HL-60 (cell line): ENCODE measurements at places on chromosomes 1 and 21.

GRCh38 chr1:110040548-110040947 lies 6.1 kb downstream of the STRIP1 start:
- no peak for DNase-seq

- peak; percentile 68 for DNase-seq
Observed at GRCh38 chr1:172727956-172728603, 69.2 kb downstream of the FASLG start.

GRCh38 chr1:10975567-10976326 lies 36.7 kb upstream of the TARDBP start:
- no peak for DNase-seq

DNA sequence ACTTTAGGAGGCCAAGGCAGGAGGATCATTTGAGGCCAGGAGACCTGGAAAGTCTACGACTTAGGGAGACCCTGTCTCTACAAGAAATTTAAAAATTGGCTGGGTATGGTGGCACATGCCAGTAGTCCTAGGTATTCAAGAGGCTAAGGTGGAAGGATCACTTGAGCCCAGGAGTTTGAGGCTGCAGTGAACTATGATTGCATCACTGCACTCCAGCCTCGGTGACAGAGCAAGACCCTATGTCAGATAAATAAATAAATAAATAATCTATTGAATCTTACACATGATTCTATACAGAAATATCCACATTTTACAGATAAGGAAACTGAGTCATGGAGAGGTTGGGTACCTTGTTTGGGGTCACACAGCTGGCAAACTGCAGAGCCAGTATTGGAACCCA lies 89.1 kb downstream of the MAN1C1 start:
- no peak for DNase-seq

DNA sequence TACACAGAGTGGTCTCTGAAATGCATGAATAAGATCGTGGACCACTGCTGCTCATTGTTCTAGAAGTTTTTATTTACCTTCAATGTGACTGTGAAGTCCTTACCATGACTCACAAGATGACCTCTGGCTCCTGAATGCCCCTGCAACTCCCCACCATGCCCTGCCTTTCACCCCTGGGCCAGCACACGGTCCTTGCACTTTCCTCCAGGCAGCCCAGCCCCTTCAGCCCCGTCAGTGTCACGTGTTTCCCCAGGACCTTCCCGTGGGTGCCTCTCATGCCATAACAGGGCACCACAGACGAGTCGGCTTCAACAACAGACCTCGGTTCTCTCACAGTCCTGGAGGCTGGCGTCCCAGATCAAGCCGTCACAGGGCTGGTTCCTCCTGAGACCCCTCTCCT lies 62.1 kb downstream of the B3GALT5 start:
- DNase-seq = no peak

- DNase-seq = no peak
Observed at GRCh38 chr1:115331558-115332331, 6.3 kb downstream of the NGF start.

DNA sequence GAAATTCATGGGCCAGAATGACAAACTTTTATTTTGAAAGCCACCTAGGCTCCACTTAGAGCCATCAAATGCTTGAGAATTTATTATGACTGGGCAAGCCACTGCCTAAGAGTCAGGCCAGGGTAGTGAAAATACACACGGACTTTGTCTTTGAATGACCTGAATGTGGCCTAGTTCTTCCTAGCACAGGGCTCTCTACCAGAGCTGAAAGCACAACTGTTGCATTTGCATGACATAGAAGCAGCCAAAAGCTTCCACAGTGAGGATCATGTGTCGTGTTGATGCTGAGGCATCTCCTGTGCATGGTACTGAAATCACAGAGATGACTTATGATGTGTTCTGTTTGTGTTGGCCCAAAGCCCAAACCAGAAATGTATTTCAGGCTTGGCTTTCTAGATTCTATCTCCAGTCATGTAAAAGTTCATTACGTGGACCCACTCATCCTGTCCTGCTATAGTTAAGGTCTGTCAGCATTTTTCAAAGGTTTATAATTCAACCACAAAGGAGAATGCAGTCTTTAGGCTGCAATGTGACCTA lies 164.0 kb upstream of the UBE2U start:
- no peak for DNase-seq

DNA sequence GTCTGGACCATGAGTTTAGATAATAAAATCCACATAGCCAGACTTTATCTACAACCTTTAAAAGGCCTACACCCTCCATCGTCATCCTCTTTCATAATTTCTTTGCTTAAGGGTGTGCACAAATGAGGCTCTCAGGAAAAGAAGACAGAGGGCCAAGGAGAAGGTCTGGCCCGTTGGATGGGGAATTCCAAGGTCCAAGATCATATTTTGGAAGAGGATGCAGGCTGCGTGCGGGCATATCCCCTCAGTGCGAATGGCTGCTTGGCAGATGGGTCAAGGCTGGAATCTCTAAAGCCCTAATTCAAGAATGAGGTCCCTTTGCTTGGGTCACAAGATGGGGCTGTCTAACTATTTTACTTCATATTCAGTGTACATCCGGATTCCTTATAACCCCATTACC lies 782.2 kb upstream of the NCAM2 start:
- DNase-seq = no peak

DNA sequence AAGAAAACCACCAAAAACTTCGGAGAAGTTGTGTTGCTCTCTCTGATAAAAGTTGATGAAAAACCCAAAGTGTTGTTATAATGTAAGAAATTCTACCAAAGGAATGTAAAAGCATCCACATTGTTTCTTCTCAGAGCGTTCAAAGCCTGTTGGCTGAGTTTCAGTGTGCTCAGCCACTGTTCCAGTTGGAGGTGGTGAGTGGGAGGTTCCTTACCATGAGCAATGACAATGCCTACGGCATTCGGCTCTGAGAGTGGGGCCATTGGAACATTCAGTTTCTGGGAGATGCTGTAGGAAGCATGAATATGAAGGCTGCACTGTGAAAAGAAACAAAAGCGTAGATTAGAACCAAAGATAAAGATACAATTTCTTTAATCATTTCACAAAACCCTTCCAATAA lies 20.5 kb upstream of the MYBPHL start:
- DNase-seq = no peak

- peak; percentile 10 for DNase-seq
Observed at GRCh38 chr1:59971464-59971911, 44.9 kb upstream of the CYP2J2 start.

DNA sequence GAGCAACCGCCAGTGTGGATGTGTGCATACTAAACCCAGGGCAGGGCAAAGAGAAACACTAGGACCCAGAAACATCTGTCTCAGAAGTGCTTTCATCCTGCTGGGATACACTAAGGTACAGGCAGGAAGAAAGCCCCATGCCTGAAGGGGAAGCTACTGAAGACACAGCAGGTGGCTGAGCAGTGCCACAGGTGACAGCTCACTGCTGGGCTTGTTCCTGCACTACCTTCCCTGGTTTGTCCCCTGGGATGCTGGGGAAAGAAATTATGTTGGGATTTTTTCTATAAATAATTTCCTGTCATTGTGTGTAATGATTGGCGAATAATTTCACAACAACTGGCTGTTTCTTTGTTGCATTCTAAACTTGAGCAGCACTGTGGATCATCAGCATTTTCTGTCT lies 245.3 kb upstream of the RAB4A start:
- DNase-seq = no peak

DNA sequence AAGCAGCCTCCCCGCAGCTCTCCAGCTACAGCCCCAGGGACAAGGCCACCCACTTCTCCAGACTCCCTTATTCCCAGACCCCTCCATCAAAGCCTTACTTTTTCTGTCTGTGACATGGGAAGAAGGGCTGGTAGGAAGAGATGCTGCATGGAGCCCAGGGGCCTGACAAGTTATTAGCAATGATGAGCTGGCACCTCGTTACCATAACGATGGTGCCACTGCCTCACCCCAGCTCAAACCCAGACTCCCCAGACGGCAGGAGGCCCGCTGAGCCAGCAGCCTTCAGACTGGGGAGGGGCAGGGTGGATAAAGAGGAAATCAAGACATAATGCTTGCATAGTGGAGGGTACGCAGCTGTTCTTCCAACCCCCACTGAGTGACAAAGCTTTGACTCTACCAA lies 3.3 kb downstream of the DLGAP3 start:
- DNase-seq = no peak

DNA sequence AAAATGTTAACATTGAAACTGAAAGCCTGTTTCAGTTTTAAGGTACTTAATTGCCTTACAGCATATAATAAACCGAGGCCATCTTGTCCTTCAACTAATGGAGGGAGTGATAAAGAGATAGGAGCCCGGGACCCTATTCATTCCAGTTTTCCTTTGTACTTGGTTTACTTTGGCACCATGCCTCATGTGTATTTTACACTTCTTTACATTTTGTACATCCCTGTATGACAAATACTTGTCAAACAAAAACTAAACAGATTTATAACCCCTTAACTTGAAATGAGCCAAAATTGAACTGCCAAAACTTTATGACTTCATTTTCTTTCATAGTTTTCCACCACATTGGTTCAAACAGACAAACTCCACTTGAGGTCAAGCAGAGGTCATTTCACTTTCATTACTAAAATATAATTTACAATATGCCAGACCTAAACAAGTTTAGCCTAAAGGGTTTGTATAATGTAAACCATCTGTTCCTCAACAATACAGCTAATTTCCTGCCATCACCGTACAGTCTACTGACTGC lies 30.9 kb upstream of the UBE2U start:
- DNase-seq = no peak

DNA sequence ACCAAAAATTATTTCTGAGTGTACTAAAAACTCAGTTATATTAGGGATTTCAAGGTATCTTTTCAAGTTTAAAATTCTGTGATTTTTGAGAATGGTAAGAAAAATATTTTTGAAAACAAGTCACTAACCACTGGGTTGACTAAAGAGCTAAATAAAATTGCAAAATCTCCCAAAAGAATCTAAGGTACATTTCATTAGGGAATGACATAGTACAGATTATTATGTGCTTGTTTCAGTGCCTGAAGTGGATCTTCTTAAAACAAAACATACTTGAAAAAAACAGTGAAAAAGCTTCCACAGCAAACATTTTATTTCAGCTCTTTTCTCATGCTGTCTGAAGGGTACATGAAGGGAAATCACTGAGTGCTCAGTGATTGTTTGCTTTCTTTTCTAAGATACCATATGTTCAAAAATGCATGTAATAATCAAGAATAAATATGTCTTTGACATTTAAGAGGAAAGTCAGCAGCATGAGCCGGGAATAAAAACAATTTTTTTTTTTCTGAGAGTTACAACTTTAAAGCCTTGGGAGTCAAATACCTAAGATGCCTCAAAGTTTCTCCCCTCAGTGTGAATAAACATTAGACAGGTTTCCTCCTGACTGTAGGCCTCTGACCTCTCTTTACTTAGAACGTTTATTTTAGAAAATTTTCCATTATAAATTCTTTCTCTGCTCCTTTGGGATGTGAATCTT lies 200.7 kb downstream of the KCNT2 start:
- DNase-seq = no peak

- DNase-seq = no peak
Observed at GRCh38 chr1:195472291-195472690, 1135.9 kb downstream of the KCNT2 start.

GRCh38 chr1:100597061-100597741 lies 59.3 kb downstream of the GPR88 start:
- peak; percentile 25 for DNase-seq

DNA sequence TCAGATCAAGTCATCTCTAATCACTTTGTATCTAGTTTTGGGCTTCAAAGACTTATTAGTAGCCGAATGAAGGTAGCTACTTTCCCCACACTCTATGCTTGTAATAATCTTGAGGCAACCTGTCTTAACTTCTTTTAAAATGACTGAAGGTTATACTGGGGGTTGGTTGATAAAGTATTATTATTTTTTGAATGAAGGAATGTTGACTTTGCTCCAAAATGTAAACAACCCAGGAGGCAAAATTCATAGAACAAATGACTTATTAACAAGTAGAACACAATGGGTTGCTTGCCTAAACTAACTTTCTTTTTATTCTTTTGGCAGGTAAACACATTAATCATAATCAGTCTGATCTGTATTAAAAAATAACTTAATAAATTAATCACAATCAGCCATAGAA lies 440.0 kb downstream of the USP25 start:
- no peak for DNase-seq

- DNase-seq = no peak
Observed at GRCh38 chr1:65431111-65431705, 10.7 kb downstream of the LEPR start.

DNA sequence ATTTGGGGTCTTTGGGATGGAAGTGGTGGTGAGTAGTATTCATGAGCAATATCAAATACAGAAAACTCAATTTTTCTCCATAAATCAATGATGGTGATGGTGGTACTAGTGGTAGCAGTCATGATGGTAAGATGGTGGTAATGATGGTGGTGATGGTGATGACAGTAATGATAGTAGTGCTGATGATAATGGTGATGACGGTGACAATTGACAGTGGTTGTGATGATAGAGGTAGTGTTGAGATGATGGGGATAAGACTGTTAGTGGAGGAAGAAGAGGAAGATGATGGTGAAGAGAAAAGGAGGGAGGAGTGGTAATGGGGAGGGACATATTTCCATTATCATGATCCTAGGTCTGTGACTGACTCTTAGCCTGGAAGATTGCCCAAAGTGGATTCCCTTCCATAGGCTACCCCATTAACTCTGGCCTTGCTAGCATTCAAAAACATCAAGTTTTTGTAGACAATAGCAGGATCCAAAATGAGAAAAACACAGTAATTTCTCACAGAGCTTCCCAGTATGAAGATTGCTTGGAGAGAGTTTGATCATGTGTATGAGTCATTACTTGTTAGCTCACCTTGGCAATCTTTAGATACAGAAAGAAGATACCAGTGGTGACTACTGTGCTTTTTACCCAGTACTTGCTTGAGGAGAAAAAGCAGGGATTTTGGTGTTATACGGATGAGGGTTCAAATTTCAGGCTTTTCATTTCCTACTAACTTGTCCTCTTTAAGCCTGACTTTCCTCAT lies 93.9 kb downstream of the ATP1A1 start:
- DNase-seq = no peak

DNA sequence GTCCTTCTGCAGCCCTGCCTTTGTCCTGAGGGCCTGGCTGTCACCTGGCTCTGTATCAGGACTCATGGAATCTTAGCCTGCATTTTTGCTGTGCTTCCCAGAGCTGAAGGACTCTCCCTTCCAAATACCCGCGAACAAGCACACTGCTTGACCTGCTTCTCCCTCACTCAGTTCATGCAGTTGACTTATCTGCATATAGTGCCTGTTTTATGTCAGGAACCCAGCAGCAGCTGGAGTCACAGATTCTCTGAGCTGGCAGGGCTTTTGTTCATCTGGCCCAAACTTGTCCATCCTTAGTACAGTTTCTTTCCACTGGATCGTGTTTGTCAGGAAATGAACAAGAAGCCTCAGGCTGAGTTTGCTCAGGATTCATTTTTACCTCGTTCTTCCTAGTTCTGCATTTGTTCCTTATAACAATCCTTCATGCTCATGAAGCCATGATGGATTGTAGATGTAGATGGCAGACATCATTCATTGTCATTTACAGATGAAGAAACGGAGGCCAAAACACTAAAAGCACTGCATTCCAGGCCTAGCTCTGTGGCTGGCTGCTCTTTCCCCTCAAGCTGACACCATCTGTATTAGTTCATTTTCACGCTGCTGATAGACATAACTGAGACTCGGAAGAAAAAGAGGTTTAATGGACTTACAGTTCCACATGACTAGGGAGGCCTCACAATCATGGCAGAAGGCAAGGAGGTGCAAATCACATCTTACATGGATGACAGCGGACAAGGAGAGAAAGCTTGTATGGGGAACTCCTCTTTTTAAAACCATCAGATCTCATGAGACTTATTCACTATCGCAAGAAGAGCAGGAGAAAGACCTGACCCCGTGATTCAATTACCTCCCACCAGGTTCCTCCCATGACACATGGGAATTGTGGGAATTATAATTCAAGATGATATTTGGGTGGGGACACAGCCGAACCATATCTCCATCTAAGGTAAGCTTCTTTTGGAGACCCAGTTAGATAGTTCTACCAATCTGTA lies 150.9 kb downstream of the HIVEP3 start:
- DNase-seq = no peak
